ENCODE measurements at places on chromosomes 7 and 10. TPM values are rescaled to one million over a fixed set of nuclear protein-coding genes. Genes with fewer than 3 reads are reported as not detected.

CLIP2 gene
- 27.0 TPM for total RNA-seq

PSPH gene
- 18.5 TPM for total RNA-seq

PCBD1 gene
- total RNA-seq, result 62.5 TPM

WAC gene
- 70.0 TPM for total RNA-seq

ABLIM1 gene
- 93.4 TPM for total RNA-seq
